Activated naive CD8-positive, alpha-beta T cell treated with anti-CD3 and anti-CD28 coated beads, Interleukin-2, amount 10 ng/mL, durations not matched to agents 7 days and 5 days (primary cell): ENCODE measurements at places on chromosomes 6 and 20. TPM values are rescaled to one million over a fixed set of nuclear protein-coding genes. Genes with fewer than 3 reads are reported as not detected.
A peak's percentile ranks its signal among the peaks of the same experiment; 100 is the strongest.

The RPP40 gene
- total RNA-seq = 4.0 TPM

The ID4 gene
- not detected for total RNA-seq

The SLC24A3 gene
- not detected for total RNA-seq

The LAMA4 gene
- not detected for total RNA-seq

The POM121L2 gene
- total RNA-seq = not detected

The HLA-DPA1 gene
- total RNA-seq = 39.8 TPM

- H3K36me3 ChIP-seq = no peaks in the 10 kb centered on the region
- H3K27ac ChIP-seq = no peak within 1 kb of the TSS
- peak; percentile 43 for DNase-seq
- peaks cover 53% of the 10 kb centered on the region for H3K27me3 ChIP-seq
- H3K4me3 ChIP-seq = no peak within 1 kb of the TSS
Measured at GRCh38 chr6:28525496-28526039, at the start of gene GPX5. Gene GPX5, plus strand, starts transcription at chr6:28525881. Its CDS starts 133 bp downstream, at chr6:28526014.

- peaks cover 26% of the 10 kb centered on the region for H3K4me1 ChIP-seq
- peak overlapping the region; percentile 17 for H3K4me3 ChIP-seq
- DNase-seq = peak; percentile 71
- no peak overlapping the region for H3K27ac ChIP-seq
- peaks cover 11% of the 10 kb centered on the region for H3K27me3 ChIP-seq
Measured at GRCh38 chr20:1212607-1213396, 9.5 kb downstream of the C20orf202 start.

DNA sequence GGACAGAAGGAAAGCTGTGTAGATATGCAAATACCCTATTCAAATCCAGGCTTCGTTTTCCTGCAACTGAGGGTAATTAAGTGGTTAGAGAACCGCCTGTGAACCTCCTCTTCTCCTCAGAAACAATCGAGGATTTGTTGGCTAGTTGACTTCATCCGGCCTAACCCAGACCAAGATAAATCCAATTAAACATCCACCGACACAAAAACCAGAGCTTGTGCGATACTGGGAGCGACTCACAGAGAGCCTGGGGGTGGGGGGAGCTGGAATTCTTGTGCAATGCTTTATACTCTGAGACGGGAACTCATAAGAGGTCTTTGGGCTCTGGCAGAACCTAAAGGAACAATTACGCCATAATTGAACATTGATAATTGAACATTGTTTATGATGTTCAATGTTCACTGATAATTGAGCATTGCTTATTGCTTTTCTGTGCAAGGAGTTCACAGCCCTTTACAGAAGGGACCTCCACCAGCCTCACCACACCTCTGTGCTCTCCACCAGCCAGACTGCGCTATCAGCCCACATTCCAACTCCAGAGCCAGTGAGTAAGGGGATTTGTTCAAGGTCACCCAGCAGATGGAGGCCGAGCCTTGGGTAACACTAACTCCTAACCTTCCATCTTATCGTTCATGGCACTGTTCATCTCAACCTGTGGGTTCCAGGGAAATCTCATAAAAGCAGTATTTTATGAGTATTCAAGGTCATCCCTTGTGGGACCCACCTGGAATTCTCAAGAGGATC, 429.6 kb upstream of the JARID2 start:
- H3K4me3 ChIP-seq = no peak overlapping the region
- DNase-seq = no peak
- H3K27ac ChIP-seq = no peak overlapping the region
- H3K36me3 ChIP-seq = peaks cover 3% of the 10 kb centered on the region
- H3K4me1 ChIP-seq = no peaks in the 10 kb centered on the region

DNA sequence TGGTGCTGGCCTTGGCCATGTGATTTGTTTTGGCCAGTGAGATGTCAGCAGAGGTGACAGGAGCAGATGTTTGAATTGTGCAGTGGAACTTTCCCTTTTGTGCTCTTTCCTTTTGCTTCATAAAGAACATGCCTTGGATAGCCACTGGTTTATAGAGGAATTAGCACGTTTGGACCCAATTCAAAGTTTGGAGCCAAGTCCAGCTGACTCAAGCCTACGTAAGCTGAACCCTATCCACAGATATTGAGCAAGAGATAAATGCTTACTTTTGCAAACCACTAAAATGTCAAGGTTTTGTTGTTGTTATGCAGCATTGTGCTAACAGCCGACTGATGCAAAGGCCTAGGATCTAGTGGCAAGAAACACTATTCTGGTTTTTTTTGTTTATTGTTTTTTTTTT, 230.9 kb upstream of the CITED2 start:
- peaks cover 8% of the 10 kb centered on the region for H3K27me3 ChIP-seq
- no peaks in the 10 kb centered on the region for H3K36me3 ChIP-seq
- H3K27ac ChIP-seq = no peak overlapping the region
- no peaks in the 10 kb centered on the region for H3K4me1 ChIP-seq
- no peak overlapping the region for H3K4me3 ChIP-seq

DNA sequence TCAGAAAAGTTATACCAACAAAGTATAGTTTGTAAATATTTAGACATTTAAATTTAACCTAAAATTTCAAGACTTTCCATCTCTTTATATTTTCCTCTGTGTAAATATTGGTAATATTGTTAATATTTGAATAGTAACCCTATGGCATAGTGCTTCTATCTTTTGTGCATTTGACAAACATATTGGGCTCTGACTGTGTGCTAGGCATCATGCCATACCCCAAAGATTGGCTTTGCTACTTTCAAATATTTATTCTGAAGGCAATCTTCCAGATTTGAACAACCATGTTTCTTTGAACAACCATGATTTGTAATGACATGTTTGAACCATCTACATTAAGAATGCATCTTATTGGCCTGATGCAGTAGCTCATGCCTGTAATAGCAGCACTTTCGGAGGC, 15.5 kb upstream of the PRDM1 start:
- no peaks in the 10 kb centered on the region for H3K4me1 ChIP-seq
- no peak overlapping the region for H3K4me3 ChIP-seq
- H3K36me3 ChIP-seq = no peaks in the 10 kb centered on the region
- peaks cover 29% of the 10 kb centered on the region for H3K27me3 ChIP-seq
- H3K27ac ChIP-seq = no peak overlapping the region

GRCh38 chr6:36113703-36114102, 16.6 kb upstream of the MAPK13 start:
- H3K36me3 ChIP-seq = peaks cover 38% of the 10 kb centered on the region
- peaks cover 47% of the 10 kb centered on the region for H3K4me1 ChIP-seq
- H3K27me3 ChIP-seq = no peaks in the 10 kb centered on the region
- no peak for DNase-seq
- peak overlapping the region; percentile 96 for H3K27ac ChIP-seq
- H3K4me3 ChIP-seq = peak overlapping the region; percentile 4

GRCh38 chr6:113671421-113671820, 185.7 kb upstream of the MARCKS start:
- H3K27me3 ChIP-seq = peaks cover 3% of the 10 kb centered on the region
- H3K4me1 ChIP-seq = no peaks in the 10 kb centered on the region
- DNase-seq = no peak
- no peak overlapping the region for H3K27ac ChIP-seq

DNA sequence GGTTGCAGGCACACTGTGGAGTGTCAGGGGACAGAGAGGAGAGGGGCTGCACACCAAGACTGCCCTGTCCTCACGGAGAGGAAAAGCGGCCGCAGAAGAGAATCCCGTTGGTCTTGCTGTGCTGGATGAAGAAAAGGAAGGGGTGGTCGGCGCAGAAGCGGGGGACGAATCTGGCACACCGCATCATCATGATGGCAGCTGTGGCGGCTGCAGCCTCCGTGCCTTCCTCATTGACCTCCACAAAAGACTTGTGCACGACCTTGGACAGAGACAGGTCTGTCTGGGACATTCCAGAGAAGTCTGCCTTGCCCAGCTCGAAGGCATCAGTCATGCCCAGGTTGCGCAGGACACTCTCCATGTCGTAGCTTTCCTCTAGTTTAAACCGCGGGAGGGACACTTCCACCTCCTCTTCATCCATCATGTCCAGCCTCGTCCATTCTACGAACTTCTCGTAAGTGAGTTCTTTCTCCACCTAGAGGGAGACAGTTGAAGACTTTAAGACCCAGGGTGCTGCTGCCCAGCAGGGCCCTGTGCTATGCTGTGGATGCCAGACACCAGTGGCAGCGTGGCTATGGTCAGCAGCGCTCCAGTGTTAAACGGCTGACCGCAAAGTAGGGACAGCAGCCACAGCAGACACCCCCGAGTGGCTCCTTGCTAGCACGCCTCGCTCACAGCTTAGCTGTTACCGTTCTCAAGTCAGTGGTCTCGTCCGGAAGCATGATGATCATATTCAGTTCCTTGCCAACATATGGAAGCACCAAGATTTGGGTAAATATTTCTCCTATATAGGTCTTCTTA, 22.9 kb downstream of the SERPINB6 start:
- peaks cover 42% of the 10 kb centered on the region for H3K36me3 ChIP-seq
- no peak overlapping the region for H3K4me3 ChIP-seq
- DNase-seq = no peak
- H3K27ac ChIP-seq = peak overlapping the region; percentile 13
- peaks cover 7% of the 10 kb centered on the region for H3K4me1 ChIP-seq
- H3K27me3 ChIP-seq = no peaks in the 10 kb centered on the region

DNA sequence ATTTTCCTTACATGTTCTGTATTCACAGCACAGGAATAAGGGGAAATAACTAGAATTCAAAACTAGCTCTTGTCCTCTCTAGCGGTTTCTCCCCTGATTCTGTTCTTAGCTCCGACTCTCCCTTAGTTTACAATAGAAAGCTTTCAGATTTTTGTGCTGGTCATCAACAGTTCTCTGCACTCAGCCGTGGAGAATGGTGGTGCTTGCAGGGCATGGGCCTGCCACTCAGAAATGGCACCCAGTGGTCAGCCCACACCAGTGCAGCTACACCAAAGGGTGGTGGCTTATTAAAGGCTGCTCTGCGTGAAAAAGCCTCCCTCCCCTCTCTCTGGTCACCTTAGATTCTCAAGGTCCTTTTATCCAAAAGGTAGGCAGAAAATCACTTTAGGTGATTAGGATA, 123.5 kb downstream of the SASH1 start:
- no peak overlapping the region for H3K27ac ChIP-seq
- H3K4me1 ChIP-seq = peaks cover 2% of the 10 kb centered on the region
- no peak for DNase-seq
- H3K4me3 ChIP-seq = no peak overlapping the region

DNA sequence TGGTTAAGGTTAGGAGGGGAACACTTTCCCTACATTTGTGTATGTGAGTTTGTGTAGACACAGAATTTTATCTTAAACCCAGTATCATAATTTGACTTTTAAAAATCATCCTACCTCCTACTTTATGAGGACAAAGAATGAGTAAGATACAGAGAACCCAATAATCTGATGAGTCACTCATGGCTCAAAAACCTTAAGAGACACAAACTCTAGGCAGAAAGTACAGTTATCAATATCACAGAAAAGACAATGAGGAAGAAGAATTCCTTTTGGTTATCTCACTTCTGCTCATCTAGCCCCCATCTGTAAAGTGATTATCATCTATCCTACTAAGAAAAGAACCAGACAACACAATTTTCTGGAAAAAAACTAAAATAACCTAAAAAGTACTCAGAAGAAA, 87.7 kb downstream of the EPB41L2 start:
- peaks cover 3% of the 10 kb centered on the region for H3K36me3 ChIP-seq
- DNase-seq = no peak
- H3K4me3 ChIP-seq = no peak overlapping the region
- peaks cover 3% of the 10 kb centered on the region for H3K4me1 ChIP-seq
- no peaks in the 10 kb centered on the region for H3K27me3 ChIP-seq

- peak overlapping the region; percentile 61 for H3K4me3 ChIP-seq
- DNase-seq = no peak
- H3K4me1 ChIP-seq = peaks cover 37% of the 10 kb centered on the region
- peak overlapping the region; percentile 69 for H3K27ac ChIP-seq
Measured at GRCh38 chr6:52535711-52536423, 41.0 kb downstream of the TRAM2 start.

DNA sequence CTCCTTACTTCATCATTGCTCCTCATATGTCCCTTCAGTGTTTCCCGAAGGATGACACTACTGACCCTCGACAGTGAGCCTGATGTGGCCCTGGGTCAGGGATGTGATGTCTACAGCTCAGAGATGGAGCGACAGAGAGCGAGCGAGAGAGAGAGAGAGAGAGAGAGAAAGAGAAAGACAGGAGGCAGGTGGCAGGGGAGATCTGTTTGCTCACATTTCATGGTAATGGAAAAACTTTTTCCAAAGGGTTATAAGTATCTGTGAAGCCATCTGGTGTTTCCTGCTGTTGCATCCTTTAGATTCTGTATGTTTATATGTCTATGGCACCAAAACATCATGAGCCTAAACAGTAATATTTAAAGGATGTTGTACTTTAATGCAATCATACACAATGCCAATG, 77.2 kb downstream of the PPP1R3G start:
- H3K27me3 ChIP-seq = no peaks in the 10 kb centered on the region
- DNase-seq = no peak
- H3K4me1 ChIP-seq = peaks cover 9% of the 10 kb centered on the region
- no peaks in the 10 kb centered on the region for H3K36me3 ChIP-seq
- no peak overlapping the region for H3K4me3 ChIP-seq

- H3K4me1 ChIP-seq = no peaks in the 10 kb centered on the region
- no peak overlapping the region for H3K4me3 ChIP-seq
- no peak for DNase-seq
- peaks cover 2% of the 10 kb centered on the region for H3K36me3 ChIP-seq
Measured at GRCh38 chr6:43954311-43955131, 172.7 kb downstream of the MRPL14 start.

DNA sequence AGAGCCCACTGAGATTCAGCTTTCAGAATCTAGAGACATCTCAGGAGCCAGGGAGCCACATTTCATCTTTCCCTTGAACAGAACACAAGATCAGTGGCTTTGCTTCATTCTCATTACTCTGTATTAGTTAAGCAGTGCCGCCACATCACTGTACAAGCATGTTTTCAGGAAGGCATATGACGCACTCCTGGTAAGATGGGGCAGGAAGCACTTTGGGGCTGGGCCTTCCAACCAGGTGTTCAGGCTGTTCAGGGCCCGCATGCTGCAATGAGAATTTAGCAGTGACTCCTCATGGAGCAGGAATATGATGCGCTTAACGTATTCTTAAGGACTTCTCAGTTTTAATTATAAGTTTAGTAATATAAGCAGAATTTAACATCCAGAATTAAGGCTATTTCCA, 29.7 kb upstream of the GNRH2 start:
- no peak overlapping the region for H3K27ac ChIP-seq
- no peak for DNase-seq
- peaks cover 30% of the 10 kb centered on the region for H3K36me3 ChIP-seq

GRCh38 chr6:50541941-50542340, 171.4 kb upstream of the TFAP2D start:
- H3K36me3 ChIP-seq = no peaks in the 10 kb centered on the region
- no peak overlapping the region for H3K27ac ChIP-seq
- no peak overlapping the region for H3K4me3 ChIP-seq
- H3K27me3 ChIP-seq = no peaks in the 10 kb centered on the region
- no peaks in the 10 kb centered on the region for H3K4me1 ChIP-seq

DNA sequence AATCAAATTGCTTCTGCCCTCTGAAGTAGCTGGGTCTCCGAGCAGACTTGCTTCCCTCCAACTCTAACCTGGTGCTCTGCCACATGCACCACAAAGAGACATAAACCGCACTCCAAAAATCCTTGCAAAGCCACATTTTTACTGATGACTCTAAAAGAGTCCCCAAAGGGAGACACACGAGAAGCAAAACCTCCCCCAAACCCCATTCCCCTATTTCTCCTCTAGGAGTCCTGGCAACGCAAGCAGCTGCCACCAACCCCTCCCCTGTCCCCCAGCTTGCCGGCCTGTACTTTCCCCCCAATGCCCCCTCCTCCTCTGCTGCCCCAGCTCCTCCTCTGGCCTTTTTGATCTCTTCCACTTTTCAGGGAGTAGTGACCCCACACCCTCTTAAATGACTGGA, 180.1 kb upstream of the ARID1B start:
- H3K36me3 ChIP-seq = no peaks in the 10 kb centered on the region
- H3K4me1 ChIP-seq = peaks cover 2% of the 10 kb centered on the region
- no peak overlapping the region for H3K4me3 ChIP-seq
- H3K27ac ChIP-seq = no peak overlapping the region
- DNase-seq = no peak
